ENCODE measurements at places on chromosomes 7 and 10.

GRCh38 chr10:43817368-43817767 is 168.7 kb upstream of the ZNF32 start:
- no peak for DNase-seq

GRCh38 chr10:129969911-129970464 is 5.9 kb upstream of the EBF3 start:
- no peak for DNase-seq

- DNase-seq, result no peak
Observed at GRCh38 chr10:121478556-121478955, 119.7 kb downstream of the FGFR2 start.

DNA sequence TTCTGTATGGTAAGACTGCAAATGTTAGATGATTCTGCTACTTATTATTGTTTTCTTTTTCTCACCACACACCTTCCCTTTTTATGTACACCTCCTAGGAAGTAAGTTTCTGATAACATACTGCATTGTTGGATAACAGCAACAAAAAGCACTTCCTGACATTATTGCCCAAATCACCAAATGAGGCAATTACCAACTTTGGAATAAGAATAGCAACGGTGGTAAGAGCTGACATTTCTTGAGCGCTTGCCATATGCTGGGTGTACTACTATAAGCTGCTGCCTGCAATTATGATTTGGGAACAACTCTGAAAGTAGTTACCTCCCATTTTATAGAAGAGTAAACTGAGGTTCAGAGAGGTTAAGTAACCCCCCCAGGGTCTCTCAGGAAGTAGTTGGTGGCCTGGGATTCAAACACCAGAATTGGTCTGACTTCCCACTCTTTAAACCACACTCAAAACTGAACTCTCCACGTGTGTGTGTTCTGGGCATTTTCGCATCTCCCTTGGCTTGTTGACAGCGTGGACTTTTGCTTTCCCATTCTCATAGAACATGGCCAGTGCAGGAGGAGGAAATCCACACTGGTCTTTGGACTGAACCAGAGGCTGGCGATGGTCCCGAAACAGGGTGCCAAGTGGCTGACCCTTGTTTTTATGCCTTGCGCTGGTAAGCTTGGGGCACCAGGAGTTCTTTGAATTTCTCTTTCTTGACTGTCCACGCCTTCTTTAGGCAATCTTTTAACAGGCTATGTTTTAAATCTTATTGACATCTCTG is 71.4 kb downstream of the TCF7L2 start:
- DNase-seq, result no peak

DNA sequence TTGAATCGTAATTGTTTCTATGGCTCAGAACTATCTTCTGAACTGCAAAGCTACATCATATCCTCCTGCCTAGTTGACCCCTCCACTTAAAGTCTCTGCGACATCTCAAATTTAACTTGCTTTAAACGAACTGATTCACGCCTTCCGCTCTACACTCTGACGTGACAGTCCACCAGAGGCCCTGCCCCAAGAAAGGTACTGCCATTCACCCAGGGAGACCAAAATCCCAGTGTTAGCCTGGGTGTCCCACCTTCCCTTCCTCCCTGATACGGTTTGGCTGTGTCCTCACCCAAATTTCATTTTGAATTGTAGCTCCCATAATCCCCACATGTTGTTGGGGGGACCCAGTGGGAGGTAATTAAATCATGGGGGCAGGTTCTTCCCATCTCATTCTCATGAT is 90.8 kb downstream of the CPXM2 start:
- no peak for DNase-seq

Data from CD4-positive, alpha-beta T cell treated with Interleukin-10 for 1 hour (primary cell).